ENCODE measurements at places on chromosomes 1 and 21. TPM values are rescaled to one million over a fixed set of nuclear protein-coding genes. Genes with fewer than 3 reads are reported as not detected.

DNA sequence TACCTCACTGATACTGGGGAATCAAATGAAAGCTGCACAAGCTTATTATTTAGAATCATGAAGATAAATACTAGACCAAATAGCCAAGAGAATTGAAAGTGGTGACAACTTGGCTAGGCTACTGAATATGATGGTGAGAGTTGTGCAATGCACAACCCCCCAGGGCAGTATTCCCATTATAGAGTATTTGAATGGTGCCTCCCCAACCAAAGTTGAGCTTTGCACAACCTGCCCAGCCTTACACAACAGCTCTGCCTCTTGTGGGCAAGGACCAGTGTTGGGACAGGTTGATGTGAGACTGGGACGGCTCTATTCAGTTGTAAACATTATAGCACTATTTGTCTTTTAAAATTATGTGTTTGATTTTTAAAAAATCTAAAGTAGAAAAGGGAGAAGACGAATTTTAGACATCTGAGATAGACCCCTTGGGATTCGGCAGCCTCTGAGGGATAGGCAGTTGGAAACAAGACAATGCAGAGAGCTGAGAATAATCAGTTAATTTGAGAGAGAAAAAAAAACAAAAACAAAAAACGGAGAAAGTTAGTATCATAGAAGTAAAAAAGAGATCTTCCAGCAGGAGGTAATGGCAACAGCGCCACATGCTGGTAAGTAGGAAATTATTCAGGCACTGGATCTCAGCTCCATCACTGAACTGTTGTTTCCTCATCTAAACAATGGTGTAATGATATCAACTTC is 91.0 kb upstream of the KCNA3 start:
- DNase-seq = no peak

The RIPK4 gene
- total RNA-seq = 0.11 TPM

- DNase-seq = no peak
Measured at GRCh38 chr1:173447224-173447623, 29.9 kb upstream of the PRDX6 start.

DNA sequence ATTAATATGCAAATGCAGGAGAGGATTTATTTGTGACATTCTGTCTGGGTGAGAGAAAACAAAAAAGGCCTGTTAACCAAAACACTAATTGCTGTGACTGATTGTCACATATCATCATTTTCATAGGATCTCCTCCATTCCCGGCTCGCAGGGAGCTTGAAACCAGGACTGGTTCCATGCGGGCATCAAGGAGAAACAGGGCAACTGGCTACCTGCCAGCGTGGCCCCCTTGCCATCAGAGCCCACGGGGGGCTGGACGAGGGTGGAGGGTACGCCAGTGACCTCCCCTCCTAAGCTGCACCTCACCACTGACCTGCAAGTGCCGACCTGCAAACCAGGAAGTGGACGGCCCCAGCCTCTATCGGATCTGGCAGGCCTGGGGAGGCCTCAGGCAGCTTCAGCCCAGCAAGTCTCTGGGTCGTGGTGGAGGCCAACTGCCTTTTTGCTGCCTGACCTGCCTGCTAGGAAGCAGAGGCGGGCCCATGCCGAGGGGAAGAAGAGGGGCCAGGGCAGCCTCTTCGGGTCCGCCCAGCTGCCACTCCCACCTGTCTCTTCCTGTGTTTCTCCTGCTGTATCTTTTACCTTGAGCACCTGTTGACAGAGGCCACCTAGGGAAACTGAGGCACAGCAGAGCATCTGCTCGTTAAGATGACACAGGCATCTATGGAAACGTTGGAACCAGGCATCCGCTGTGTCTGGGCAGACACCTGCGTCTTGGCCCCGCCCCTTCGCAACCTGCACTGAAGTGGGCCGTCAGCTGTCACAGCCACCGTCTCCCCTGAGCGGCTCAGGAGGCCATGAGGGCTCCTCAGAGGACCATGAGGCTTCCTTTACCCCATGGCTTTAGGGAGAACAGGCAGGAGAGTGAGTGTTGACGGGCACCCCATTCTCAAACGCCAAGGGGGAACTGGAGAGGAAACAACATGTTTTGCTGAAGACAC is 74.8 kb downstream of the CASZ1 start:
- no peak for DNase-seq

The C1orf105 gene
- 8.5 TPM for total RNA-seq

DNA sequence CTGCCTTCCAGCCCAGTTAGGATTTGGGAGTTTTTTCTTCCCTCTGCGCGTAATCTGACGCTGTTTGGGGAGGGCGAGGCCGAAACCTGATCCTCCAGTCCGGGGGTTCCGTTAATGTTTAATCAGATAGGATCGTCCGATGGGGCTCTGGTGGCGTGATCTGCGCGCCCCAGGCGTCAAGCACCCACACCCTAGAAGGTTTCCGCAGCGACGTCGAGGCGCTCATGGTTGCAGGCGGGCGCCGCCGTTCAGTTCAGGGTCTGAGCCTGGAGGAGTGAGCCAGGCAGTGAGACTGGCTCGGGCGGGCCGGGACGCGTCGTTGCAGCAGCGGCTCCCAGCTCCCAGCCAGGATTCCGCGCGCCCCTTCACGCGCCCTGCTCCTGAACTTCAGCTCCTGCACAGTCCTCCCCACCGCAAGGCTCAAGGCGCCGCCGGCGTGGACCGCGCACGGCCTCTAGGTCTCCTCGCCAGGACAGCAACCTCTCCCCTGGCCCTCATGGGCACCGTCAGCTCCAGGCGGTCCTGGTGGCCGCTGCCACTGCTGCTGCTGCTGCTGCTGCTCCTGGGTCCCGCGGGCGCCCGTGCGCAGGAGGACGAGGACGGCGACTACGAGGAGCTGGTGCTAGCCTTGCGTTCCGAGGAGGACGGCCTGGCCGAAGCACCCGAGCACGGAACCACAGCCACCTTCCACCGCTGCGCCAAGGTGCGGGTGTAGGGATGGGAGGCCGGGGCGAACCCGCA is at the start of gene PCSK9:
TSS of gene PCSK9 (plus strand) at position 207 of the 741 bp plus-strand sequence. CDS start at position 497, 290 bp downstream.
- DNase-seq = no peak

DNA sequence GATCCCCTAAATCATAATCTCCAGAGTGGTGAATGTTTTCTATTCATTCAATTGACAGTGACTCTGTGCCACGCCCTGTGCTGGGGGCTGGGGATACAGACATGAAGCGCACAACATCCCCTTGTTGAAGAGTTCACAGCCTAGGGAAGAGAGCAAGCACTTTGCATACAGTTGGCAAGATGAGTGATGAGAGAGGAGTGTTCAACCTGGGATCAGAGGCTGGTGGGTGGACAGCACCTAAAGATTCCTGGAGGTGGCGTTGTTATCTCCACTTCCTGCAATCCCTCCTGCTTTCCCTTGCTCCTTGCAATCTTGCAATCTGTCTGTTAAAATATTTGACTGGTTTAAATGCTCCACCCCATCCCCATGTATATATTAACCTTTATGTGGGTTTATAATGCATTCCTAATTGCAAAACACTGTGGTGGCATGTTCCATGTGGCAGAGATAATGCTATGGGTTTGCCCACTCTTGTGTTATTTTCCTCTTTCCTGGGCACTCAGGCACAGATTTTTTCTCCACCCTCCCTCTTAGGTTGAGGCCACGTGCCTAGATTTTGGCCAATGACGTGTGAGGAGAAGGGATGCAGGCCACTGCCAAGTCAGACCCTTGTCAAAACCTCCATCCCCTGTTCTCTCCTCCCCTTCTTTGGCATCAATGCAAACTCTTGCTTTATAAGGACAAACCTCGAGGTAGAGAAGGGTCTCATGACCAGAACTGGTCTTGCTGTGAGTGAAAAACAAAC is 36.2 kb upstream of the GADD45A start:
- DNase-seq = no peak

DNA sequence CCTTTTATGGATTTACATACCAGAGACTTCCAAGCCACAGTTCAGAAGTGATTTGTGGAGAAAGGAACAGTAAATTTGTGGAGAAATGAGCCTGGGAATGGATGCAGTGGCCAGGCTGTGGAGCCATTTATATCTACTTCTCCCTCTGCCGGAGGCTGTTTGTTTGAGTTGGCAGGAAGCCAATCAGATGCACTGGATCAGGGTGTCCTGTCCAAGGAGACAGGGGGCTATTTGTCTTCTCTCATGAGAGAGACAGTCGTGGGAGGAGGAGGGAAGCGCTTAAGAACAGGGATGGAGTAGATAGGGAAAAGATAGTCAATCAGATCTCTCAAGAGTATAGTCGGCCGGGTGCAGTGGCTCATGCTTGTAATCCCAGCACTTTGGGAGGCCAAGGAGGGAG is 2.8 kb upstream of the HAPLN2 start:
- DNase-seq = peak; percentile 41

DNA sequence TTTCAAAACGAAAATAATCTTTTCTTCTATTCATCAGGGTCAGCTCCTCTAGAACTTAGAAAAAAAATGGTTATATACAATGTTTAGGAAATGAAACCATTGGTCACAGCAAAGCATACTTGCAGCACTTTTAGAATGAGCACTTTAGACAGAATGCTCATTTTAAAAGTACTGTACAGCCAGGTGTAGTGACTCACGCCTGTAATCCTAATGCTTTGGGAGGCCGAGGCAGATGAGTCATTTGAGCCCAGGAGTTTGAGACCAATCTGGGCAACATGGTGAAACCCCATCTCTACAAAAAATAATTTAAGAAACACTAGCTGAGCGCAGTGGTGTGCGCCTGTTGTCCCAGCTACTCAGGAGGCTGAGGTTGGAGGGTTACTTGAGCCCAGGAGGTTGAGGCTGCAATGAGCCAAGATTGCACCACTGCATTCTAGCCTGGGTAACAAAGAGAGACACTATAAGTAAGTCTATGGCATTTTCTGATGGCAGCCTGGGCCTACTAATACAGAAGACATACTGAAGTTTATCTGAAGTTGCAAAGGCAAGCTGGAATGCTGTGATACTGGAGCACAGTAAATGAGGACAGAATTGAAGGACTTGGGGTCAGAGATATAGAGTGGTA is 48.9 kb upstream of the ZNF326 start:
- DNase-seq = no peak
